Caudate nucleus (tissue), 63 donors: ENCODE measurements at places on chromosomes 12 and 14.
A peak's percentile ranks its signal among the peaks of the same experiment; 100 is the strongest.

DNA sequence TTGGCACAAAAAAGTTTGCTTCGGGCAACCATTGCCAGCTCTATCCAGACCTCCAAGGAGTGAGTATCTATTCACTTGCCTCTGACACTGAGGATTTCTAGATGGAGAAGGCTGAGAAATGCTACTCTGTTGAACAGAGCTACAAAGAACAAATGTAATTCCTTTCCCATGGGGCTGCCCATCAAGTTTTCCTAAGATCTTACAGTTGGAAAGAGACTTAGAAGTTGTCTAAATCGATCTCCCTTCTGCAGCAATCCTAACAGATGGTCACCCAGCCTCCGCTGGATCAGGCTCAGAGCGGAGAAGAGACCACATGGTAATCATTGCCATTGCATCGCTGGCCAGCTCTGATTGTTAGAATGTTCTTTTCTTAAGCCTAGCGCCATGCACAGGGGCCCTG lies 110.1 kb upstream of the BCL2L14 start:
- DNase-seq = no peak

DNA sequence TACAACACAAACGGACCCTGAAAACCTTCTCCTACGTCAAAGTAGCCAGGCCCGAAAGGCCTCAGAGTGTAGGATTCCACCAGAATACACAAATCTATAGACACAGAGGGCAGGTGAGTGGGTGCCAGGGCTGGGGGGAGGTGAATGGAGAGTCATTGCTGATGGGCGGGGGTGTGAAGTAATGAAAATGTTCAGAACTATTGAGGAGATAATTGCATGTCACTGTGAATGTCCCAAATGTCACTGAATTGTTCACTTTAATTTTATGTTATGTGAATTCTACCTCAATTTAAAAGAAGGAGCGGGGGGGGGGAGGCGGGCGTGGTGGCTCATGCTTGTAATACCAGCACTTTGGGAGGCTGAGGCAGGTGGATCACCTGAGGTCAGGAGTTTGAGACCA lies 36.0 kb downstream of the P2RX4 start:
- DNase-seq = peak; percentile 5

GRCh38 chr12:24554612-24555295 lies 394.1 kb downstream of the BCAT1 start:
- no peak for DNase-seq

GRCh38 chr12:110498984-110499706 lies 2.8 kb downstream of the VPS29 start:
- DNase-seq = no peak

- DNase-seq = no peak
Observed at GRCh38 chr12:77540097-77540496, 290.6 kb upstream of the NAV3 start.

GRCh38 chr14:69980457-69981425 lies 101.5 kb downstream of the SMOC1 start:
- DNase-seq = peak; percentile 36

DNA sequence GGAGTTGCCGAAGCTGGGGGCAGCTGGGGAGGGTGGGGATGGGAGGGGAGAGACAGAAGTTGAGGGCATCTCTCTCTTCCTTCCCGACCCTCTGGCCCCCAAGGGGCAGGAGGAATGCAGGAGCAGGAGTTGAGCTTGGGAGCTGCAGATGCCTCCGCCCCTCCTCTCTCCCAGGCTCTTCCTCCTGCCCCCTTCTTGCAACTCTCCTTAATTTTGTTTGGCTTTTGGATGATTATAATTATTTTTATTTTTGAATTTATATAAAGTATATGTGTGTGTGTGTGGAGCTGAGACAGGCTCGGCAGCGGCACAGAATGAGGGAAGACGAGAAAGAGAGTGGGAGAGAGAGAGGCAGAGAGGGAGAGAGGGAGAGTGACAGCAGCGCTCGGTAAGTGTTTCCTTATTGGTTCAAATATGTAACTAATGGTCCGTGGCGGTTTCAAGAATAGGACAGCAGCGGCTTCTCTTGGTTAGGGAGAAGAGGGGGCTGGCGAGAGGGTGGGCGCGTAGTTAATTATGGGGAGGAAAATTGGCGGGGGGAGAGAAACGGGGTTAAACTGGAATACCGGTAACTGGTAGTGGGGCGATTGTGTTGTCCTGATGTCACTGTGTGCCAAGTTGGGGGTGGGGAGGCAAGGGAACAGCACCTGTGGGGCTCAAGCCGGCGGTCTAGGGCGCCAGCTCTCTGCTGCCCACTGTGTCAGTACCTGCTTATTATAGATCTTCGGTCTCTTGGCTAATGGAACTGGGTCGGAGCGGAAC lies 8.4 kb downstream of the HOXC8 start:
- no peak for DNase-seq

DNA sequence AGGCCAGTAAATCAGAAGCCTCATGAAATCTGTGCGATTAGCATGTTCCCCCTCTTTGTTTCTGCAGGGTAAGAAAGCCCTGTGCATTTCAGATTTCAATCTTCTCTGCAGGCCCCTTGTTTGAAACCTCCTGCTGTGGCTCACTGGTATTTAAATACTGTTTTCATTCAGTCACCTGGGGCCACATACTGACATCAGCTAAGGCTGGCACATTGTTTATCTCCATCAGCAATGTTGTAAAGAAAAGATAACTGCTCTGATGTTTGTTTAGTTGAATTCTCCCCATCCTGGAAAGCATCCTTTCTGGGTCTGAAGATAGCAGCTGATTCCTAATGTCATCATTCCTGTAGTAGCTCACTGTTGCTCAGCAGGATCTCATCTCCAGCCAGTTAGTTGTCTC lies 554.9 kb downstream of the NRXN3 start:
- no peak for DNase-seq

DNA sequence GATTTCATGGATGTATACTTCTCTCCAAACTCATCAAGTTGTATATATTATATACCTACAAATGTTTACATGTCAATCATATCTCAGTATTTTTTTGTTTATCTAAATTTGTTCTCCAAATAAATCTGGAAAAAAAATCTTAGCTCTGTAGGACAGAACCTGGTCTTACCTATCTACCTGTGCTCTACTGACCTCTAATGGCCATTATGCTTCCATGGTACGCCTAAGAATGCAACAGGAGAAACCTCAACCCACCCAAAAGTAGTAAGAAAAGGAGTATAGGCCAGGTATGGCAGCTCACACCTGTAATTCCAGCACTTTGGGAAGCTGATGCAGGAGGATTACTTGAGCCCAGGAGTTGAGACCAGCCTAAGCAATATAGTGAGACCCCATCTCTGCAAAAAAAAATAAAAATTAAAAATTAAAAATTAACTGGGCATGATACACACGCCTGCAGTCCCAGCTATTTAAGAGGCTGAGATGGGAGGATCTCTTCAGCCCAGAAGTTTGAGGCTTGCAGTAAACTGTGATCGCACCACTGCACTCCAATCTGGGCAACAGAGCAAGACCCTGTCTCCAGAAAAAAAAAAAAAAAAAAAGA lies 8.7 kb downstream of the OR11H4 start:
- no peak for DNase-seq

- DNase-seq = no peak
Observed at GRCh38 chr12:93279565-93280412, 97.9 kb upstream of the NUDT4 start.

DNA sequence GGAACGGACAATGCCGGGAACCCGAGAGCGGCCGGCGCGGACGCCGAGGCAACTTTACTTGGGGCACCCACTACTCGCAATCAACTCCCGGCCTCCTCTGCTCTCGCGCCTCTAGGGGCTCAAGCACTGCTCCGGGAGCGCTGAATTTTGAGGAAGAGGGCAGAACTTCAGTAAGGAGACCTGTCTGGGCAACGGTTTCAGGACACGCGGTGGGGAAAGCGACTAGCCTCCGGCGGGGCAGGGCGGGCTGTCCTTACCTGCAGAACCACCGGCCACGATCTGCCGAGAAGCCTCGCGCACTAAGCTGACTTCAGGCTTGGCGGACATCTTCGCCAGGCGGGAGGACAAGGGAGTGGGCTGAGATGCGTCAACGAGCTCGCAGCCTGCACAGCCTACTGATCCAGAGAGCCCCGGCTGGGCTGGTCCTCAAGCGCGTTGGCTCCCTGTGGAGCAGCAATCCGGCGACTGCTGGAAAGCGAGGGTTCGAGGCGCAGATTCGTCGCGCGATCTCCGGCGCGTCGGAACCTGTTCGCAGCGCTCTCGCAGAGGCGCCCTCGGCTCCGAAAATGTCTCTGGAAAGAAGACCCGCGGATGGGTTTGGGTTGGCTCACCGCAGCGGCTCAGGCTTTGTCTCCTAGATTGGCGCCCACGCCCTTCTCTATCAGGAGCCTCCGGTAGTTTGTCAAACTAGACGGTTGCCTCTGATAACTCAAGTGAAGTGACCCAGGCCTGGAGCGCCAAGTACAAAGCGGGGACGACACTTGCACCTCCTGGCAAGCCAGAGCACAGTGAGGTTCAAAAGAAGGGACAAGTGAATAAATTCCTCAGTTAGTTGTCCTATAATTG lies at the start of gene SLC25A21:
TSS of gene SLC25A21 (minus strand) at position 583 of the 846 bp plus-strand sequence.
- peak; percentile 82 for DNase-seq

- no peak for DNase-seq
Observed at GRCh38 chr12:80625901-80626300, 81.5 kb upstream of the MYF6 start.

- no peak for DNase-seq
Observed at GRCh38 chr12:42091769-42092168, 52.9 kb downstream of the GXYLT1 start.

DNA sequence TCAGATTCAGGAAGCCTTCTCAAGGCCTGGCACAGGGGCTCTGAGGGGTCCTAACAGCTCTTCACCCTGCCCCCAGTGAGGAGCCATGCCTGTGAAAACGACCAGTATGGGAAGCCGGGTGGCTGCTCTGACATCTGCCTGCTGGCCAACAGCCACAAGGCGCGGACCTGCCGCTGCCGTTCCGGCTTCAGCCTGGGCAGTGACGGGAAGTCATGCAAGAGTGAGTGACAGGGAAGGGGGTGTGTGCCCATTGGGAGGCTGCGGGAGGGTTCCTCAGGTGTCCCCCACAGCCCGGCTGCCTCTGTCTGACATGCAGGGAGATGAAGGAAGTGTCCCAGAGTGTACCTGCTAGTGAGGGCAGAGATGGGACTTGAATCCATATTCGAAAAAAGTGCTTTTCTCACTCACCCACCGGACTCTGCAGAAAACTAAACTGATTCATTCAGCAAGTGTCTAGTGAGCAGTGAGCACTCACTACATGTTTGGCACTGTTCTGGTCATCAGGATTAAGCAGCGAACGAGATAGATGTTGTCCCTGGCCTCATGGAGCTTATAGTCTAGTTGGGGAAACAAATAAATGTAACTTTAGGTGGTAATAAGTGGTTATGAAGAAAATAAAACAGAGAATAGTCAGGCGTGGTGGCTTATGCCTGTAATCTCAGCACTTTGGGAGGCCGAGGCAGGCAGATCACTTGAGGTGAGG lies 9.4 kb upstream of the LRP1-AS start:
- DNase-seq = no peak

DNA sequence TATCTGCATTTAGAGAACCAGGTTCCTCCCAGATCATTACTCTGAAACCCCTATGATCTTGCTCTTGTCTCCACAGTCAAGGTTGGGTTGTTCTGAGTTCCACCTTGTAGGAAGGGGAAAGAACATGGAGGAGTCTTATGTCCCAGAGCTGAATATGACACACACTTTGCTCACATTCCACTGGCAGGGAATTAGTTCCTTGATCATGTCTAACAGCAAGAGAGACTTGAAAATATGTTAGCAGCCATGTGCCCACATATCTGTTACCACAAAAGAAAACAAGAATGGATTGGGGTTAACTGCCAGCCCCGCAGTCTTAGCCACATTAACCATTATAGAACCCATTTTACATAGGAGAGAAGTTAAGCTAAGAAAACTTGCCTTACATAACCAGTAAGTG lies 71.1 kb upstream of the MDM1 start:
- no peak for DNase-seq

DNA sequence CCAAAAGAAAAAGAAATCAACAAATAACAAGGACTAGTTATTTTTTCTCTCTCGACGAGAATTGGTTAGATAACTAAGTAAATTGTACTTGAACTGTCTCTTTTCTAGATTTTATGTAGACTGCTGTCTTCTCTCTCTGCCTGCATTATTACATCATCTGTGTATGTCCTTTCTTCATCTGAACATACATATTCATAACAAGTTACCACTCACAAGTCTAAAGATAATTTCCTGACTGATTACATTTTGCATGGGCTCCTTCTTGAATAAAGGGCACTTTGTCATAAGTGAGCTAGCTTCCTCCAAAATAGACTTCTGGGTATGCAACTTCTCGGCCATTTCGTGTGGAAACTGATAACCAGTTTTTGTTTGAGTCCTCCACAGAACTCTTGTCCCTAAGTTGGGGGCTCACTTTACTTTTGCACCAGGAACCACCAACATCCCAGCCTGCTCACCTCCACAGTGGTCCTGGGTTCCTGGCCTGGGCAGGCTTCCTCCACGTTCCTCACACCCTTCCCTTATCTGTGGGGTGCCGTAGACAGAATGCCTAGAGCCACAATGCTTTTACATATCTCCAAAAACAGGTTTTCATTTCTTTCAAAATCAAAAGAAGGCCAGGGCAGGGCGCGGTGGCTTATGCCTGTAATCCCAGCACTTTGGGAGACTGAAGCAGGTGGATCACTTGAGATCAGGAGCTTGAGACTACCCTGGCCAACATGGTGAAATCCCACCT lies 6.2 kb upstream of the DDX47 start:
- no peak for DNase-seq

DNA sequence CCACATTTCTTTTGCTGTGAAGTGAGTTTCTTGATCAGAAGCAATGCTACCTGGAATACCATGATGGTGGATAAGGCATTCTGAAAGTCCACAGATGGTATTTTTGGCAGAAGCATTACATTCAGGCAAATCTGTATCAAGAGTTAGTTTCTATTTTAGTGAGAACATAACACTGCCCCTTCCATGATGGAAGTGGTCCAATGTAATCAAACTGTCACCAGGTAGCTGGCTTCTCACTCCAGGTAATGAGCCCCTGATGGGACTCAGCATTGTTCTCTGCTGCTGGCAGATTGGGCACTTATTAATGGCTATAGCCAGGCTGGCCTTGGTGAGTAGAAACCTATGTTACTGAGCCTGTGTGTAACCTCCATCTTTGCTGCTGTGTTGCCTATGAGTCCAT lies 80.7 kb downstream of the KCNA5 start:
- no peak for DNase-seq

DNA sequence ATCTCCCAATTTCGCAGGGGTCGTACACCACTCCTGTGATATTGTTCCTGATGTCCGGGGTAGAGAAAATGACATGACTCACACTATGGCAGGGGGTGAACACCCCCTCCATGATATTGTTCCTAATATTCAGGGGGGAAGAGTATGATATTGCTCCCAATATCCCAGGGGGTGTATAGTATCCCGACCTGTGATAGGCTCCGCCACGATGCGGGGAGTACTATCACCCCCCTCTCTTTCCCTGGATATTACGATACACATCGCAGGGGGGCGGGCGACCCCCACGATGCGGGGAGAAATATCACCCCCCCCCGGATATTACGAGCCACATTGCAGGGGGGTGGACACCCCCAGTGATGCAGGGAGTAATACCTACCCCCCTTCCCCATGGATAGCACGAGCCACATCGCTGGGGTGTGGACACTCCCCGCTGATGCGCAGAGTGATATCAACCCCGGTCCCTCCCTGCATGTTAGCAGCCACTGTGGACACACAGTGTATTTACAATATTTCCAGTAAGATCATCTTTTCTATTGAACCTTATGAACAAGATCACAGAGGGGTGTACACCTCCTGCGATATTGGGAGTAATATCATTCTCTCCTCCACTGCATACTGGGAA lies 17.7 kb downstream of the SMIM41 start:
- no peak for DNase-seq
